Activated CD8-positive, alpha-beta T cell treated with anti-CD3 and anti-CD28 coated beads, Interleukin-2, amount 10 ng/mL, durations not matched to agents 7 days and 5 days (primary cell): ENCODE measurements at places on chromosomes 3 and 15. TPM values are rescaled to one million over a fixed set of nuclear protein-coding genes. Genes with fewer than 3 reads are reported as not detected.
A peak's percentile ranks its signal among the peaks of the same experiment; 100 is the strongest.

- no peaks in the 10 kb centered on the region for H3K36me3 ChIP-seq
- H3K27ac ChIP-seq: no peak overlapping the region
Measured at GRCh38 chr3:14278799-14279625, 100.4 kb downstream of the LSM3 start.

GRCh38 chr3:197562398-197563251, 6.9 kb upstream of the BDH1 start:
- H3K4me1 ChIP-seq: peaks cover 43% of the 10 kb centered on the region
- H3K4me3 ChIP-seq: no peak overlapping the region
- H3K36me3 ChIP-seq: peaks cover 70% of the 10 kb centered on the region
- no peak for DNase-seq
- H3K27me3 ChIP-seq: no peaks in the 10 kb centered on the region

DNA sequence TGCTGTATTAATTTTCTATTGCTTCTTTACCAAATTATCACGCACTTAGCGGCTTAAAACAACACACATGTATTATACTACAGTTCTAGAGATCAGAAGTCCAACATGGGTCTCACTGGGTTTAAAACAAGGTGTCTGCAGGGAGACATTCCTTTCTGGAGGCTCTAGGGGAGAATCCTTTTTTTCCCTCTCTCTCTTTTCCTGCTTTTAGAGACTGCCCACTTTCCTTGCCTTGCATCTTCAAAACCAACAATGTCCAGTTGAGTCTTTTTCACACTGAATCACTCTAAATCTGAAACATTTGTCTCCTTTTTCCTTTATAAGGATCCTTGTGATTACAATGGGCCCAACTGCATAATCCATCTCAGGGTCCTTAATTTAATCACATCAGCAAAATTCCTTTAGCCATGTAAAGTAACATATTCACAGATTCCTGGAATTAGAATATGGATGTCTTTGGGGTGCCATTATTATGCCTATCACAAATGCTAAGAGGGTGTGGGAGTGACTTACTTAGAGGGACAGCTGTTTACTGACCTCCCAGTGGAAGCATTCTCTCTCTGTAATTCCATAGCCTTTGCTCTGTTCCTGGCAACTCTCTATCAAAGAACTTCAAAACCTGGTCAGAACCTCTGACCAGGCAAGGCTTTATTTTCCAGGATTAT, 21.8 kb downstream of the CD200 start:
- H3K4me3 ChIP-seq: no peak overlapping the region
- H3K27me3 ChIP-seq: no peaks in the 10 kb centered on the region
- no peak for DNase-seq

GRCh38 chr15:79322945-79323344, 12.0 kb downstream of the TMED3 start:
- peaks cover 62% of the 10 kb centered on the region for H3K36me3 ChIP-seq
- H3K27ac ChIP-seq: no peak overlapping the region
- no peaks in the 10 kb centered on the region for H3K27me3 ChIP-seq
- peaks cover 15% of the 10 kb centered on the region for H3K4me1 ChIP-seq
- DNase-seq: no peak

Gene DALRD3
- total RNA-seq: 25.4 TPM

Gene MST1
- 3.8 TPM for total RNA-seq

Gene MORC1
- not detected for total RNA-seq

Gene CPNE9
- not detected for total RNA-seq

Gene BNC1
- total RNA-seq: not detected

Gene RAB6B
- total RNA-seq: 1.2 TPM

GRCh38 chr3:32374788-32375595, 16.7 kb upstream of the CMTM7 start:
- peaks cover 24% of the 10 kb centered on the region for H3K4me1 ChIP-seq
- no peak overlapping the region for H3K27ac ChIP-seq
- peak; percentile 86 for DNase-seq
- no peaks in the 10 kb centered on the region for H3K36me3 ChIP-seq

- peaks cover 35% of the 10 kb centered on the region for H3K4me1 ChIP-seq
- peaks cover 2% of the 10 kb centered on the region for H3K36me3 ChIP-seq
- no peak overlapping the region for H3K27ac ChIP-seq
- no peak for DNase-seq
- H3K4me3 ChIP-seq: no peak overlapping the region
Measured at GRCh38 chr15:100113351-100114080, 228.3 kb downstream of the ADAMTS17 start.

DNA sequence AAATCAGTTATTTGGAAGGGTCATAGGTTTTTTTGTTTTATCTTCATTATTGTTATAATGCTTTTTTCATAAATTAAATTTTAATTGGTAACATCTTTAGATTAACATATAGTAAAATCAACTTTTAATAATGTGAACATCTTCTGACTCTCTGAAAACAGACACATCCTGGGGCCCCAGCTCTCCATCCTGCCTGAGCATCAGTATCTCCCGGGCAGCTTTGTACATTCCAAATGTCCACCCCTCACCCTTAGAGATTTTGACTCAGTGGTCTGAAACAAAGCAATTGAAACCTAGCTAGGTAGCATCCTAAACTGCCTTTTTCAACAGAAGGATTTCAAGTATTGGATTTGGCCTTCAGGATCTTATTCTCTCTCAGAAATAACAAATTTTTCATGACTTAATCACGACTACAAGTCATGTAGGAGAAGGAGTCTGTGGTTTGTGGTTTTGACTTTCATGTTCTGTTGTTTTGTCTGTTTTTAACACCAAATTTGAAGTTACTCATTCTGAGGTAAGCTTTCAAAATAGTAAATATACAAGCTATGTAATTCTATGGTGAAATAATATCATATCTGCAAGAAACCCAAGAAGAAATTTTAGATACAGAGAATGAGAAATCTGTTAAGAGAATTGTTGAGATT, 147.3 kb upstream of the UBE2E2 start:
- H3K36me3 ChIP-seq: peaks cover 2% of the 10 kb centered on the region
- H3K27ac ChIP-seq: no peak overlapping the region
- no peak overlapping the region for H3K4me3 ChIP-seq
- H3K4me1 ChIP-seq: peaks cover 8% of the 10 kb centered on the region
- peaks cover 2% of the 10 kb centered on the region for H3K27me3 ChIP-seq

GRCh38 chr3:64438812-64439211, 213.5 kb upstream of the PRICKLE2 start:
- H3K27me3 ChIP-seq: peaks cover 22% of the 10 kb centered on the region
- H3K4me1 ChIP-seq: no peaks in the 10 kb centered on the region
- no peak overlapping the region for H3K27ac ChIP-seq
